ENCODE measurements at places on chromosomes 6 and 20. TPM values are rescaled to one million over a fixed set of nuclear protein-coding genes. Genes with fewer than 3 reads are reported as not detected.

The ASIP gene
- not detected for total RNA-seq

The C6orf58 gene
- not detected for total RNA-seq

The DDR1 gene
- 19.0 TPM for total RNA-seq

The CGA gene
- 8.2 TPM for total RNA-seq

The TULP1 gene
- total RNA-seq = 40.9 TPM

The SEMG1 gene
- total RNA-seq = 6.0 TPM

The SMLR1 gene
- 0.72 TPM for total RNA-seq

All from umbilical cord (tissue), 2 donors.